RWPE2 (cell line): ENCODE measurements at places on chromosomes 7 and 10.

- no peak for DNase-seq
Measured at GRCh38 chr10:94343151-94343550, 19.6 kb downstream of the NOC3L start.

- DNase-seq = no peak
Measured at GRCh38 chr7:2544541-2545188, 10.7 kb downstream of the BRAT1 start.

DNA sequence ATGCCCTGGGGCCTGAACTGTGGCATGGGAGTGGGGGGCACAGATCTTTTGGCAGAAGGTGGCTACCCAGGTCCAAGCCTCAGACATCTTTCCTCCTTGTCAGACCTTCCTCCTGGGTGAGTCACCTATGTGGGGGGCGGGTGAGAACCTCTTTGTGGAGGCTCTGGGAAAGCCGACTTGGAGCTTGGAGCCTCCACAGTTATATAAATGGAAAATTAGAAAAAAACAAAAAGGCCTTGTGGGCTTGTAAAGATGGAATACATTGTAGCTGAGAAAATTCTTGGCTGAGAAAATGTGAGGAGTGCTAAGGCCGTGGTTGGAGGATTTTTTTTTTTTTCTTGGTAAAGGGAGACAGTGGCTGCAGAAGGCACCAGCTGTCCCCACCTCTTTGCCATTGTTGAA lies 292.5 kb downstream of the CCDC3 start:
- DNase-seq = no peak

DNA sequence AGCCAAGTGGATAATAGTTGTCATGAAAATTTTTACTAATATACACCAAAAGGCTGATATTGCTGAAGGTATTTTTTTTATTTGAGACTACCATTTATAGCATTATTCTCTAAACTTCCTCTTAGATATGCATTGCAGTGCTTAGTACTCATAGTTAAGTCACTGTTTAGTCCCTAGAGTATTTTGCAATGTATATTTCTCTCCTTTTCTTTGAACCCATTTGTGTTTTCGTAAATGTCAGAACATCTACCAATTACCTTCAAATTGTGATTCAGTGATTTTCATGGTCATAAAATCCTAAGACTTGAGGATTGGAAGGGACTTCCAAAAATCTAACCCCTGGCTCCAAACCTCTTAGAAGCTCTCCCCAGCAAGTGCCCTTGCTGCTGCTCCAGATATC lies 21.5 kb upstream of the CYP26C1 start:
- no peak for DNase-seq

- no peak for DNase-seq
Measured at GRCh38 chr7:72260406-72260805, 151.7 kb downstream of the CALN1 start.

DNA sequence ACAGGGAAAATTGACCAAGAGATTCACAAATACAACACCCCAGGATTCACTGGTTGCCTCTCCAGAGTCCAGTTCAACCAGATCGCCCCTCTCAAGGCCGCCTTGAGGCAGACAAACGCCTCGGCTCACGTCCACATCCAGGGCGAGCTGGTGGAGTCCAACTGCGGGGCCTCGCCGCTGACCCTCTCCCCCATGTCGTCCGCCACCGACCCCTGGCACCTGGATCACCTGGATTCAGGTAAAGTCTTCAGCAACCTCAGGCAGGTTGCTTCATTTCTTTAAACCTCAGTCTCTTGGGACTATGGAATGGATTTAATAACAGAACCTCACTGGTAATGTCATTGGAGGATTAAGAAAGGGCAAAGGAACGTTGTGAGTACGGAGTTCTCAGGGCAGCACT lies 206.9 kb upstream of the C7orf33 start:
- no peak for DNase-seq

DNA sequence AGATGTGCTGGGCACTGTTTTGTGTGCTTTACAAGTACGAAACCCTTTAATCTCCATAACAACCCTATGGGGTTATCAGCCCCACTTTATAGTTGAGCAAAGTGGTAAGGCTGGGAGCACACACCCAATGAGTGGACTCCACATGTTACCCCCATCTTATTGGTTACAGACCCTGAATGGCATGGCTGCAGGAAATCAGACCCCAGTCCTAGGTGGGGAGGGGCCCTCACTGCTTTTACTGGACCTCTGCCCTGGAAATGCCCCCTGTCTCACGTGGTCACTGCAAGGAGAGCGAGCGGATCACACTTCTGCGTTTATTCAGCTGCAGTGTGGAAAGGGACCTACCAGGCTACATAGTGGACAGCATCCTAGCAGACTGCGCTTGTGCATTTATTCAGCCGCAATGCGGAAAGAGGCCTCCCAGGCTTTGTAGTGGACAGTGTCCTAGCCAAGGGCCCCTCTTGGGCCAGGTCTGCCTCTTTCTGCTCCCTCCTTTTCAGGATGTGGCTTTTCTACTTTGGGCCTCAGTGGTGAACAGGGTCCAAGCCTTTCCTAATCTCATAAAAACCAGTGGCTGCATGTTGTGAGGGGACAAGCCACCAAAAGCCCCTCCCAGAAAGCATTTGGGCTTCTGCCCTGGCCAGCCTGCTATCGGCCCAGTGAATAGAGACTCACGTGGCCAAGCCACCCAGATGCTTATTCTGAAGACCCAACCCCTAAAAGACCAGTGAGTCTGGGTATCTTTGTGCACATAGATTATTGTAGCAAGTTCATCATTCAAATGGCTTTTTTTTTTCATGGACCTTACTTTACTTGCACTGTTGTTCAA lies 405.7 kb upstream of the RNF32 start:
- DNase-seq = no peak

DNA sequence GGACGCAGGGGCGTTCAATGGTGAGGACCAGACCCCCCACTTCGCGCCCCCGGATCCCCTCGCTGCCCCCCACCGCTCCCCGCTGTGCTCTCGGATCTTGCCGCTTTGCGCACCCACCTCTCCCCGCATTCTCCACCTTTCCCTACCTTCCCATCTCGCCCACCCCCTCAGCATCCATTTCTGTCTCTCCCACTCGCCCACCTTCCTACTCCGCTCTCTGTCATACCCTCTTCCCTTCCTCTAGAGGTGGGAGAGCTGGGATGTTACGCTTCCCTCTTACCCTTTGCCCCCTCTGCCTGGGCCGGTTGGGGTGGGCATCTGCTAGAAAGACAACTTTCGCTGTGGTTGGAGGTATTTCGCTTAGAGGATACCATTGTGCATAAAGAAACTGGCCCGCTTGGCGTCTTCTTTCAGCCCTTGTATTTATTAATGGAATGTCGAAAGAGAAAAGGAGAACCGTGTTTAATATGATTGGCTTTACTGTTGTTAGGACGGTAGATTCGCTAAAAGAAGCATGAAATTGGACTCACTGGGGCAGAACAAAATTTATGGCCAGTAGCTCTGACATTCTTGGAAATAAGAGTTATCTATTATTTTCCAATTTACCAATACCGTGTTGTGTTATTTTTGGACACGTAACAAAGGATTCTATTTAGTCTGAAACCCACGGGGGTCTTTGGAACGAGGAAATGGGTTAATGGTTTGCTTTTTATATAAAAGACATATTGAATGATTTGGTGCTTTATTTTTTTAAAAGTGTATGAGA lies 873 bp downstream of the PRKAR2B start:
- DNase-seq = no peak

DNA sequence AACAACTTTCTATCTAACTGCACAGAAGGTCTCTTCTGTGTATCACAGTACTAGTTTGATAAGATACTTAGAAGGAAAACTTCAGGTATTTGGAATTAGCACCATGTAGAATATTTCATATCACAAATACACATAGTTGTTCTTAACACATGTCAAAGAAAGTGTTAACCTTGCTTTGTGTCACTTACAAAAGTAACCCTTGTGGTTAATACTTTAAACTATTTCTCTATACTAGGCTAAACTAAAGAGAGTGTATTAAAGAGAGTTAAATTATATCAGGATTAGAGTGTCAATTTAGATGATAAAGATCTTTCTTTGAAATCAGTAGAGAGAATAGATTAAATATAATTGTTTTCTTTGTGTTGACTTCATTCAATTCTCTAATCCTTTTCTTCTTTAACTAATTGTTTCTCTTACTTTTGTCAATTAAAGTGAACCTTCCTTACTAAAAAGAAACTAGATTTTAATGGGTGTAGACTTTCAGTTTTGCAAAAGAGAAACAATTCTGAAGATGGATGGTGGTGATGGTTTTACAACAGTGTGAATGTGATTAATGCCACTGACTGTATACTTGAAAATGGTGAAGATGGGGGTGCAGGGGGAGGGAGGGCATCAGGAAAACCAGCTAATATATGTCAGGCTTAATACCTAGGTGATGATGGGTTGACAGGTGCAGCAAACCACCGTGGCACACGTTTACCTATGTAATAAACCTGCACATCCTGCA lies 67.8 kb downstream of the CHN2 start:
- no peak for DNase-seq

GRCh38 chr7:1663857-1664651 lies 6.0 kb upstream of the ELFN1 start:
- DNase-seq = peak; percentile 65

DNA sequence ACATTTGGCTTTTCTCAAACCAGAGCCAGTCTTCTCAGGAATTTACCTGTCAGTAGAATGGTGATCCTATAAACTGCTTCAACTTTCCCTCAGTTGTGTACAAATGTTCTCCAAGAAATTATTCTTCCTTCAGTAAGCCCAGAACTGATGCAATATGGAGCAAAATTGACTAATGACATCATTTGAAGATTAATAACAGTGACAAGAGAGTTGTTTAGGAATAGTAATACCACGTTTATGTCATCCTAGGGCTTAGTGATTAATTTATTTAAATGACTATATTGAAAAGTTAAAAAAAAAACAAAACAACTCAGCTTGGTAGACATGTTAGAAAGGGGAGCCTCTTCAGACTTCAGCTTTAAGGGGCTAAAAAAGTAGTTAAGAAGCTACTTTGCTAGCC lies 933.2 kb downstream of the GATA3 start:
- DNase-seq = no peak

- no peak for DNase-seq
Measured at GRCh38 chr7:28096713-28097112, 83.9 kb downstream of the JAZF1 start.

GRCh38 chr7:55432939-55433784 lies 68.0 kb downstream of the LANCL2 start:
- no peak for DNase-seq

DNA sequence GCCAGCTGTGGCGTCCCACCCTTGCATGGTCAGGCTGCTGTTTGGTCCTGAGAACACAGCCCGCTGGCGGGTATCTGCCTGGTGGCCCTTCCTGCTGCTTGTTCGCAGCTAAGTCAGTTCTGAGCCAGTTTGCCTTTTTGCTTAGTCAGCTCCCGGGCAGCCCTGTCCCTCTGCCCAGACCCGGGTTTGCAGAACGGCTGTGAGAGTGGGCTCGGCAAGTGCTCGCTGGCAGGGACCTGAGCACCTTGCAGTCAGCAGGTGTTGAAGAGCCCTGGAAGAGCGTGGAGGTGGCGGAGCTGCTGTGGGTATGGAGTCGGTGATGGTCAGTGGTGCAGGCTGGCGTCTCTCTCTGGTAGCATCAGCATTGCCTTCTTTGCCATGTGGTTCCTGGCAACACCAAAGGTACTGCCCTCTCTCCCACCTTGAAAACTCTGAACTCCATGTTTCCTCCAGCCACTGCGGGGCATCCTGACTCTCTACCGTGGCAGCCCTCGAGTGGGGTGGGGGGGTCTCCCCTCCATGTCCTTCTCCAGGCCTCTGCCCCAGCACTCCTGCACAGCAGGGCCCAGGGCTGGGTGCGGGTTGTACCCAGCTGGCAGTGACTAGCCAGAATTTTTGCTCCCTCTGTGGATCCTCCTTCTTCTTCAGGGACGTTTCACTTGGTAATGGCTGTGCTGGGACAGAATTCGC lies 4.6 kb downstream of the INPP5A start:
- DNase-seq = peak; percentile 28

DNA sequence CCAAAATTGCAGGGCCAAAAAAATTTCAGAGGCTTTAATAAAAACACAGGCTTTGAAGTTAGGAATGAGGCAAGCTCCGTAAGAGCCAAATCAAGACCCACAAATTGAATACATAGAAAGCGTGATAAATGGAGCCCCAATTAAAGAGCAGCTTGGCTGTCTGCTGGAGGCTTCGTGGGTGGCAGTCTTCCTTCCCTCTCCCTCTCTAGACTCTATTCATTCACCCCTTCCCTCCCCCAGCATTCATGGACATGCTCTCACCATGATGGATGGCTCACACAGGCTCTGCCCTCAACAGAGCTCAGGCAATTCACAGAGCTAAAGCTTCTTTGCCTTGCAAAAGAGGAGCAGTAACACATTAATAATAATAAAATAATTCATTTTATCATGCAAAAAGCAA lies 214.1 kb downstream of the HERPUD2 start:
- DNase-seq = no peak

- DNase-seq = no peak
Measured at GRCh38 chr7:132475669-132476116, 100.6 kb downstream of the PLXNA4 start.

- no peak for DNase-seq
Measured at GRCh38 chr10:59907537-59907917, 1.2 kb upstream of the CCDC6 start.

DNA sequence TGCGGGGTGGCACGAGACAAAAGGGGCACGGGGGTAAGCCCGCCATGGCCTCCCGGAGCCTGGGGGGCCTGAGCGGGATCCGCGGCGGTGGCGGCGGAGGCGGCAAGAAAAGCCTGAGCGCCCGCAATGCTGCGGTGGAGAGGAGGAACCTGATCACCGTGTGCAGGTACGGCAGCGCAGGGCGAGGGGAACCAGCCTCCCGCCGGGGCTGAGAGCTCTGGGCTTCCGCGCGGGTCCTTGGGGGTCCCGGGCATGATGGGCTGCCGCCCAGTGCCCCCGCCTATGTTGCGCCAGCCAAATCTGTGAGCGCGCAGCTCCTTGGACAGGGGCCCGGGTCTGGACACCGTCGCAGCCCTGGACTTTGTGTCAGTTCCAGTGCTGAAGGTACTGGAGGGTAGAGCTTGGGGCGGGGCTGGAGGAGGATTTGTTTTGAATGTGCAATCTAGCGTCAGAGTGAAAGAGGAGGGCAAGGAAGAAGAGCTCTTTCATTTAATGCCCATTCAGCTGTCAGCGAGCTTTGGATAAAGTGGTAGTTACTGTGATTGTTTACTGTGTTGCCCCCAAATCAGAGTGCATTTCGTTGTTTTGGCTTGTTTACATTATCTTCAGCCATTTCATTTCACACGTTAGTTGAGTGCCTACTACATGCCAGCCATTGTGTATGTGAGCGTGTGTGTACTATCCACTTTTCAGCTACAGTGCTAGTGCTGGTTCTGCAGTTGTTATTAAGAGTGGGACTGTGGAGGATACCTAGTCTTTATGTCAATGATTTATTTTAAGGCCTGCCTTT lies 777 bp downstream of the RUNDC3B start:
- no peak for DNase-seq

GRCh38 chr10:113459626-113460280 lies 93.1 kb upstream of the HABP2 start:
- DNase-seq = no peak

GRCh38 chr7:99876491-99876890 lies 342 bp downstream of the OR2AE1 start:
- DNase-seq = no peak

GRCh38 chr7:31687024-31687748 lies at the start of gene PPP1R17:
Gene PPP1R17, plus strand, starts transcription at chr7:31687215. Its CDS starts 5,227 bp downstream, at chr7:31692442.
- DNase-seq = no peak

GRCh38 chr10:14192746-14193145 lies 138.0 kb downstream of the FRMD4A start:
- DNase-seq = no peak
